ENCODE measurements at places on chromosomes 12 and 14.
A peak's percentile ranks its signal among the peaks of the same experiment; 100 is the strongest.

DNA sequence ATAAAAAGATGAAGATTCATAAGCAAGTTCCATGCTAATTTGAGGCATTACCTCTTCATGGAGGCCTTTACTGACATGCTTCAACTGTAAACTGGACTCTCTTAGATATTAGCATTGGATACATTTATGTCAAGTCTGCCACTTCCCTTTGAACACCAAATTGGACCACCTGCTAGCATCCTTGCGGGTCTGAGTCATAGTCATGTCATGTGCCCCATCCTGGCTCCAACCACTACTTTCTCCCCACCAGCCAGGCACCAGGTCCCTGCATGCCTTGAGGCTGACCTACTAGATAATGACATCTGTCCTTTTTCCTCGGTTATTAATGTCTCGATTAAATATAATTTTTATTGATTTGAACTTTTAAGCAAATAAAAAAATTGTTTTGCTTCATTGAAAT is 32.9 kb upstream of the EEA1 start:
- no peak for DNase-seq

DNA sequence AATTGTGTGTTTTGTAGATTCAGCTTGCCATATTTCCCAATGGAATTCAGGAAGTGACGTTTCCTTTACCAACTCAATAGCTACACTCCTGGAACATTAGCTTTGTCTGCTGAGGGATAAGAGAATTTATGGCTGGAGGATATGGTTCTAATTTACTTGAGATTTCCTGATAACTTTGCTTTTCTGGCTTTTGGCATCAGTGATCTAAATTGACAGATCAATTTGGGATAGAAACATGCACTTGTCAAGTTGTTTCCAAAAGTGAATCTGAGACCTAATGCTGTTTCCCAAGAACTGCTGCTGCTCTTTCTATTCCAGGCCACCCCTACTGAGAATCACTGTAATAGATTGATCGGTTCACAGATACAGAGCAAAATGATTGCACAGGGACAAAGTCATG is 43.2 kb downstream of the MGAT4C start:
- DNase-seq: no peak

DNA sequence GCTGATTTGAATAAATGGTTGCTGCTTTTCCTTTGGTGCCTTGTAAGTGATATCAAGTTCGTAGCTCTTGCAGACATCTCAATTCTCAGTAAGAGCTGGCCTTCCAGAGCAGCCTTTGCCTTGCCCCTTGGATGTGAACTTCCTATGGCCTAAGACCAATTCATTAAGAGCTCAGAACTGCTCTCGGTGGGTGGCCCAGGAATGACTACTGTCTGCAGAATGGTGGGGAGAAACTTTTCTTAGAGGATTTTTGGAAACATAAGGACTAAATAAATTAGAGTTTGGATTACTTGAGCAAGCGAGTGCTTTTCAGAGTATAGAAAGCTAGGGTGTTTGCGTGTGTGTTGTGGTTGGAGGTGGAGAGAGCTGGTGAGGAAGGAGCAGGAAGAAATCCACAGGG is 306.4 kb upstream of the TBX3 start:
- DNase-seq: no peak

- peak; percentile 16 for DNase-seq
Observed at GRCh38 chr12:63420206-63420644, 248.1 kb downstream of the DPY19L2 start.
